Stimulated activated CD8-positive, alpha-beta memory T cell treated with anti-CD3 and anti-CD28 coated beads, Interleukin-7, amount 100 ng/mL, for 4 hours (primary cell): ENCODE measurements at places on chromosomes 11 and 22.

- no peak for DNase-seq
Observed at GRCh38 chr22:45101515-45102227, 62.1 kb upstream of the NUP50 start.

- DNase-seq: no peak
Observed at GRCh38 chr22:36185828-36186624, 15.6 kb downstream of the APOL4 start.

- no peak for DNase-seq
Observed at GRCh38 chr11:106231591-106231990, 154.1 kb downstream of the AASDHPPT start.

DNA sequence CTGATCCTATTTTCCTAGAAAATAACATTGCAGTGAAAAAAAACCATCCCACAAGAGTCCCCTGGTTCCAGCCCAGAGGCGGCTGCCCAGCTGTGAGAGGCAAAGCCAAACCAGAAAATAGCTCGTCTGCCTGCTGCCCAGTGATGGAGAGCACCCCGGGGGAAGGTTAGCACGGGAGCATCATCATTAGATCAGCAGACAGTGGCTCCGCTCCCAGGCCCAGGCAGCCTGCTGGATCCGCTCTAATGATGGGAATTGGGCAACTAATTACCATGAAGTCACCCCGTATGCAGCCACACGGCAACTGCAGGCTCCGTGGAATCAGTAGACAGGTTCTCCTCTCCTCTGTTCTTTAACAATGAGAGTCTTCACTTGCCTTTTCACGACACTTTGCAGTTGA is 17.1 kb upstream of the B3GAT1 start:
- no peak for DNase-seq

GRCh38 chr11:37378958-37379357 is 780.9 kb upstream of the RAG2 start:
- DNase-seq: no peak

- DNase-seq: no peak
Observed at GRCh38 chr11:82865841-82866240, 34.4 kb downstream of the PRCP start.

GRCh38 chr11:61904539-61905048 is 12.8 kb downstream of the RAB3IL1 start:
- DNase-seq: no peak

- DNase-seq: no peak
Observed at GRCh38 chr11:111499483-111499882, 12.7 kb downstream of the BTG4 start.
